ENCODE measurements at places on chromosomes 1 and 21.

DNA sequence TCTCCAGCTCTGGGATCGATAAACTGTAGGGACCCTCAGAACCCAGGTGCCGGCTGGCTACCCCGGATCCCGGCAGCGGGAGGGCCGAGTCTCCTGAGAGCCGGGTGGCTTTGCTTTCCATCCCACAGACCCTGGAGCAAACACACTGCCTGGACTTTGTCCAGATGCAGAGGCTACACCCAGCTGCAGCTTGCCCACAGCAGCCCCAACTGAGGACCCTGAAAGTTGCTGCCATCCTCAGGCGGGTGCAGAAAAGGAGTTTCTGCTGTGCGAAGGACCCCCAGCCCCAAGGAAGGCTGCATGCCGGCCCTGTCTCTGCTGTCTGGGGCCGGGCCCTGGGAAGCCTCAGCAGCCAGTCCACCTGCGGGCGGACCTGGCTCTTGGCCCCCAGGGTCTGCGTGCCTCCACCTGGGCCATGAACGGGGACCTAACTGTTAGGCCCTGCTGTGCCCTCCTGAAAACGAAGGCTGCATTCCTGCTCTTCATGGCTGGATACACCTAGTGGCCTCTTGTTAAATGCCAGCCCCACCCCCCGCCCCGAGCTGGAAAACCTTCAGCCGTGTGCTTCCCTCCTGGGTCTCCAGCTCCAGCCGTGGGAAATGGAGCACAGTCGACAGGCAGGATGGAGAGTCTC is 97.5 kb upstream of the ARHGEF16 start:
- no peak for DNase-seq

DNA sequence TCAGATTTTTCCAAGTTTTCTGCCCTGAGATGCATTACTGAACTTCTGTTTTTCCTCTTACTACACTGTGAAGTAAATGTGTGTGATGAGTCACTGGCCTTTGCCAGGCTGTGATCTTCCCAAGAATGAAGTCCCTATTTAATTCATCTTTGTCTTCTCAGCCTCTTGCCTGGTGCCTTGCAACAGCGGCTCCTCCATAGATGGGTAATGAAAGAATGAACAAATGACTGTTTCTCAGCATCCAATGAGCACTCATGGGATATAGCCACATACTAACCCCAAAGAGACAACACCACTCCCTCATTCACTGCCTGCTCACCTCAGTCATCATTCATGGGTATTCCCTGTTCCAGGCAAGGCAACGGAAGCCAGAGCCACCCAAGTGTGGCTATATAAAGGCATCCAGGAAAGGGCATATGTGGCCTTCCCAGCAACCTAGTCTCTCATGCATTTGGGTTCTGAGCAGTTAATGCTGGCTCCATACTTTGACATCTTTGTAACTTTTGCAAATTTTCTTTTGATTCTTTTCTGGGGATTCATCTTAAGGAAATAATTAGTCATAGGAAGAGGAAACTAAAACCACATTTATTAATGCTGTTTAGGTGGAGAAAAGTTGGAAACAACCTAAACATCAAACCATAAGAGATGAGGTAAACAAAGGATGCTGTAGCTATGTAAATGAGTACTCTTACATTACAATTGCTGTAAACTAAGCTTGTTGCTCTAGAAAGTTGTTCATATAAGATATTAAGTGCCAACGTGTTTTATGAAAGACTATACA is 71.9 kb downstream of the HIVEP3 start:
- no peak for DNase-seq

GRCh38 chr1:94680039-94680377 is 138.4 kb upstream of the F3 start:
- no peak for DNase-seq

DNA sequence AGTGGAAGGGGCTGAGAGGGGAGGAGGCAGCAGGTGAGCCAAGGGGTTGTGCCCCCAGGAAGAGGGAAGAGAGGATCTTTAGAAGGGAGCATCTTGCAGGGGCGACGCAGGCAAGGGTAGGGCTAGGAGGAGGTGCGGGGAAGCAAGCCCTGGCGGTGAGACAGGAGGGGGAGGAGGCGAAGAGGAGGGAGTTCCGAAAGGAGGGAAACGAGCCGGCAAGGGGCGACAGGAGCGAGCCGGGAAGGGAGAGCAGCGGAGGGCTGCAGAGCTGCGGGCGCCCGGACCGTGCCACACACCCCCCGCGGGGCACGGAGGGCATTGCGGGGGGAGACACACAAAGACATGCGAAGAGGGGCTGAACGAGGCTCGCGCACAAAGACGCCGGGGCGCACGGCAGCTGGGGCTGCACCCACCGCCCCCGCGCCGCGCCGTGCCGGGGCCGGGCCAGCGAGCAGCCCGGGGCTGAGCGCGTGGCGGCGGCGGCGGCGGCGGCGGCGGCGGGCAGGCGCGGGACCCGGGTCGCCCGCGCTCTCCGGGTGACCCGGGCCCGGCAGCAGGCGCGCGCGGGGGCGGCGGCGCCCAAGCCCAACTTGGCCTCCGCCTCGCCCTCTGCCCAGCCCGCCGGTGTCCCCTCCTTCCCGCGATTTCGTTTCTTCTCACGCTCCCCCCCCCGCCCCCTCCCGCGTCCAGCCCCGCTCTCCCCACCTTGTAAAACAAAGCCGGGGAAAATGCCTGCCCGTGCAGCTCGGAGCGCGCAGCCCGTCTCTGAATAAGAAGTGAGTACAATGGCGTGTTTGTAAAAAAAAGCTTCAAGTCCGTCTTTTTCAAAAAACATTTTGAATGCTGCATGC is at the start of gene KCNK2:
Gene KCNK2 (plus strand): TSS at position 206 of the 851 bp plus-strand sequence. CDS start 649 bp downstream, outside the sequence.
- DNase-seq: no peak

DNA sequence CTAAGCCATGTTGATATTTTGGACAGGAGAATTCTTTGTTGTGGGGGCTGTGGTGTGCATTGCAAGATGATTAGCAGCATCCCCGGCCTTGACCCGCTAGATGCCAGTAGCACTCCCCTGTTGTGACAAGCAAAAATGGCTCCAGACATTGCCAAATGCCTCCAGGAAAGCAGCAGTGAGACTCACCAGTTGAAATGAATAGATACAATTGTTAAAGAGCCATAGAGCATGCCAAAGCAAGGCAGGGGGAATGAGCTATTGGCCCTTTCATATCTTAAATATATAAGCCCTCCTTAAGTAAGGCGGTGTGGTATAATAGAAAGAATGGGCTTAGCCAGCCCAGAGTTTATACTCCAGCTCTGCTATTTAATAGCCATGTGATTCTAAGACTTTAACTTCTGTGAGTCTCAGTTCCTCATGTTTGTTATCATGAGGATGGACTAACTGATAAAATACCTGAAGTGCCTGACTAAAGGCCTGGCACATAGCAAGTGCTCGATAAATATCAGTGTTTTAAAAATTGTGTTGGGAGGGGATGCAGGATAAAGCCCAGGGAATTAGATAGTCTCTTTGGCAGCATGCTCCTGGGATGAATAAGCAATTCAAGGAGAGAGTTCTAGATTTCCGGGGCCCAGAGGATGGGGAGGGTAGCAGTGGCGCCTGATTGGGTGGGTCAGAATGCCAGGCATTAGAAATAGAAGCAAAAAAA is 21.1 kb upstream of the RGS4 start:
- DNase-seq: no peak

DNA sequence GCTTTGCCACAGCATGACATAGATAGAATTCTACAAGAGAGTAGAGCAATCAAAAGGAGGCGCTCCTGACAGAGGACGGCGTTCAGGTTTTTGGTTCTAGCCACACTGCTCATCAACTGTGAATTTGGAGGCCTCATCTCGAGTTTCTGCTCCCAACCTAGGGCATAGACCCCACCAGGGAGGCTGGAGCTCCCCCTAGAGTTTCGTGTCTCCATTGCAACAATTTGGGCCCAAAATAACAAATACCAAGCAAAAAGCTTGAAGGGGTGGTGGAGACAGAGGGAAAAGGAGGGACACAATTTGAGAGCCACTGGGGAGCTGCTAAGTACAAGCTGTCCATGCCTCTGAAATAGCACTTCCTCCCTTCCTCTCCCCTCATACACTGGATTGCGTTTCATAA is 297.0 kb downstream of the GPATCH2 start:
- DNase-seq: no peak

DNA sequence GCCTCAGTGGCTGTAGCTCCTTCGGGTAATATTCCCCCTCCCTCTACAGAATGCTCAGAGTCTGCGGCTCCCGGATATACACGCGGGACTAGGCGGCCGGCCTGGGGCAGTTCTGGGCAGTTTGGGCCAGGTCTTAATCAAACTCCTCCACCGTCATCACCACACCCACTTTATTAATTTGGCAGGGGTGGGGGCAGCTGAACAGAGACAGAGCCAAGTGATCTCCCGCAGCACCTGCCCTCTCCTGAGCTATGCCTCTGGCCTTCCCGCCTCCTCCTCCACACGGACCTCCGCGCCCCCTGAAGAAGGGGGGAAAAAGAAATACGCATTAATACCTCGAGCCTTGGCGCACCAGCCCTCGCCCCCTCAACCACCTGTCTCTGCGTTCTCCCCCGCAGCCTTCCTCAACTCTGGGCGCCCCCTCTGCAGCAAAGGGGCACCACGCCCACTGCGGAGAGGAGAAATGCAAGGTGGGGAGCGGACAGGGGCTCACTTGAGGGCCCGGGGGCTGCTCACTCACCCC is 42.6 kb downstream of the CD34 start:
- DNase-seq: peak; percentile 49

- no peak for DNase-seq
Measured at GRCh38 chr1:16924216-16924918, 2.6 kb downstream of the CROCC start.

DNA sequence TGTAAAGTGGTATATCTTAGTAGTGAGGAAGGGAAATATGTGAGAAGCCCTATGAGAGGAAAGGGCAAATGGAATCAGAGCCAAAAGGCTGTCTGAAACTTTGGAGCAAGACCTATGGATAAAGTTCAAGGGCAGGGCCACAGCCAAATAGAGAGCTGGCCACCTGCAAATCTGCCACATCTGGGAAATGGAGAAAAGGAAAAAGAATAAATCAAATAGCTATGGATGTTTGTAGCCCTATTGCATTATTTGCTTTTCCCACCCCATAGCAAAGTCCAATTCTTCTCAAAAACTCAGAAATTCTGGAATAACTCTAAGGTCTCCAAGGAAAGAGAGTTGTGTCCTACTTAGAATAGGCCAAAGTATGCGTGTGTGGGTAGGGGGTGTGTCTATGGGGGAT is 4.0 kb upstream of the HLX start:
- no peak for DNase-seq

GRCh38 chr1:82091729-82092128 is 291.0 kb downstream of the ADGRL2 start:
- DNase-seq: no peak

- peak; percentile 56 for DNase-seq
Measured at GRCh38 chr1:110673197-110673701, 1.5 kb downstream of the KCNA3 start.

DNA sequence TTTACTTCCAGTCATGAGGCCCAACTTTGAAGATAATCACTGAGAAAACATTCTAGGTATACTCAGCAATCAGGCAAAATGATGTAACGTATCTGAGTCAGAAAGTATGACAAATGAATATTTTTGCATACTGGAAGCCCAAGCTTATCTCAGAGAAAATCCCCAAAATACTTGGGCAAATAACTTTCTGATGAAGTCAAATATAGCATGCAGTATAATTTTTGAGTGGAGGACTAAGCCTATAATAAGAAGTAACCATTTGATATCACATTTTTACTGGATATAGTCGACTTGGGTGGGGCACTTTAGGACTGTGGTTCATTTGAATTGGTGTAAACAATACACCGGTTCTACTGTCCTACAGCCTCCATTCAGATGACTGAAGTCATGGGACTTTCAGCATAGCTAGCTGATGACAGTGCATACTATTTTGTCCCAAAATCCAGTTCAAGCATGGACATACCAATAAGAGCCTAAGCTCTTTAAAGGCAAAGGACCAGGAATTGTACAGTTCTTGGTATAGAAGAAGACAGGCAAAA is 2.3 kb upstream of the GADD45A start:
- no peak for DNase-seq

GRCh38 chr1:204443871-204444581 is 32.4 kb upstream of the PPP1R15B start:
- DNase-seq: no peak

- no peak for DNase-seq
Measured at GRCh38 chr21:45105906-45106485, 31.6 kb downstream of the ADARB1 start.

DNA sequence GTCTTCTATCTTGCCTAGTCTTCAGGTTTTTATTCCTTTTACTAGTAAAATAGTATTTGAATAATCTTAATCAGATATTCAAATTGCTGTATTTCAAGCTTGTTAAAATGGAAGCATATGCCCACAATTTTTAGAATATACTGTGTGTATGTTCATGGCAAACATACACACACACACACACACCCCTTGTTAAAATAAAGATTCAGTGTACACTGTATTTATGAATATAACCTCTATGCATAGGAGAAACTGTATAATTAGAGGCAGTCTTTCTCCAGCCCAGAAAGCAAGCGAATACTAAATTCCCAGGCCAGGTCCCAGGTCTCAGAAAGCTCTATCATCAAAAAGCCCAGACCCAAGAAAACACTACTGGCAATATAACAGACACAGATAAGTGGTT is 57.8 kb downstream of the JAK1 start:
- no peak for DNase-seq

- no peak for DNase-seq
Measured at GRCh38 chr1:6081901-6082300, 36.2 kb downstream of the KCNAB2 start.

GRCh38 chr1:37477198-37477931 is 3.0 kb downstream of the ZC3H12A start:
- DNase-seq: peak; percentile 71

DNA sequence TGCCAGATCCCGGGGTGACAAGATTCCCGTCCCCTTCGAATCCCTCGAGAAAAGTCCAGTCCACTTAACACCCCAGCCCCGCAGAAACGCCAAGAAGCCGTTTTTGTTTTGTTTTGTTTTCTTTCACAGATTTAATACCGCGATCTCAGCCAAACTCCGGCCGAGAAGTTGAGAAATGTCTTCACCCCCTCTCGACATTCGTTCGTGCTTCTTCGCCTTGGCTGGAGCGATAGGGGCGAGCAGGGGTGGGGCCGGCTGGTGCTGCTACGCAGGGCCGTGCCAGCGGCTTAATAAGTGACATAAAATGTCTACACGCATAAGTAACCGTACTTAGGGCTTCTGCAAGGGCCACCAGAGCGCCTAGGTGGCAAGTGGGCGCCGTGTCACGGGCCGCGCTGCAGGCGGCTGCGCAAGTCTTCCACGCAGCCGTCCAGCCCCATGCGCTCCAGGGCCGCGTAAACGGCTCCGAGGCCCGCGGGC is 4.9 kb downstream of the TNFRSF25 start:
- DNase-seq: no peak

- peak; percentile 52 for DNase-seq
Measured at GRCh38 chr1:10338047-10338446, 60.8 kb upstream of the PGD start.

DNA sequence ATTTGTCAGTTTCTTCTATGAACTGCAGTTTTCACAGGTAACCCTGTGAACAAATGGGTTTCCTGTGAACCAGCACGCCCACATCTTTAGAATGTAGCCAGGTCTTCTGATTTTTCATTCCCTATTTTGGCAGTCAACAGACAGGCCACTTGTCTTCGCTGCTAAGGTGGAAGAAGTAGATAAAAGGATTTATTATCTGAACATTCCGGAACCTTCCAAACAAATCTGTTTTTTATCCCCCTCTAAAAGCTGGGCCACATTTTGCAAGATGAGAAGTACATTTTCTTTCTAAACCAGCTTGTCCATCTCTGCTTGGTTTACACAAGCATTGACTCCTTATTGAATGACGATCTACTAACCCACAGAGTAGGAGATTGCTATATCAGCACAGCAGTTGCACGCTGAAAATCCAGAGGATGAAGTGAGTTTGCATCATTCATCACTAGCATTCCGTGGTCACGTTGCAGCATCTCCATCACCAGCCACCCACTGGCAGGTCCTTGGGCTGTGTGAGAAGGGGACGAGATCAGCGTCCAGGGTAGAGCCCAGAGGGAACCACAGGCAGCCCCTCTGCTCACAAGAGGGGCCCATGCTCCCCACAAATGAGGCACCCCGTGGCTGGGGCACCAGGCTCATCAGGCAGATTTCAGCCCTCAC is 83.5 kb downstream of the TOMM20 start:
- no peak for DNase-seq
